ENCODE measurements at places on chromosomes 5 and 9. TPM values are rescaled to one million over a fixed set of nuclear protein-coding genes. Genes with fewer than 3 reads are reported as not detected.

- H3K27me3 ChIP-seq = no peaks in the 10 kb centered on the region
- peak; percentile 35 for DNase-seq
- H3K4me1 ChIP-seq = no peaks in the 10 kb centered on the region
Measured at GRCh38 chr9:6525326-6526045, 112.5 kb downstream of the UHRF2 start.

DNA sequence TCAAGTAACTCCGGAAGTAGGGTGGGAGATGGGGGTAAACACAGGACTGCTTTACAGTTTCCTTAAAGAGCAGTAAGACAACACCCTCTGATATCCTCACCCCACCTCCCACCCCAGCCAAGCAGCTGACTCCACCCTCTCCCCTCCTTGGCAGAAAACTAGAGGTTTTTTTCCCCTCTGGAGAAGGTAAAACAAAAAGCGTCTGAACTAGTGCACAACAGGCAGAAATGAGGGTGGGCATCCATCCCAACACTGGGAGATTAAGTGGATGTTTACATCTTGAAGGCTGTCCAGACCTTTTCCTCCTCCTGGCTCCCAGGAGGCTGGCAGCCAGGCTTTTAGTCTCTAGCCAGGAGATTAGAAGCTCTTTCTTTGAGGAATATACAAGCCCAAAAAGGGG is 13.9 kb upstream of the CTNNAL1 start:
- no peak overlapping the region for H3K4me3 ChIP-seq
- H3K27ac ChIP-seq = no peak overlapping the region
- peaks cover 15% of the 10 kb centered on the region for H3K36me3 ChIP-seq
- H3K27me3 ChIP-seq = no peaks in the 10 kb centered on the region
- H3K4me1 ChIP-seq = peaks cover 3% of the 10 kb centered on the region

GRCh38 chr5:168114444-168115017 is 176.9 kb upstream of the WWC1 start:
- H3K36me3 ChIP-seq = no peaks in the 10 kb centered on the region
- no peaks in the 10 kb centered on the region for H3K27me3 ChIP-seq
- H3K4me3 ChIP-seq = no peak overlapping the region
- peak; percentile 80 for DNase-seq
- no peaks in the 10 kb centered on the region for H3K4me1 ChIP-seq

GRCh38 chr9:114558027-114558675 is 29.4 kb upstream of the ATP6V1G1 start:
- H3K36me3 ChIP-seq = no peaks in the 10 kb centered on the region
- H3K4me3 ChIP-seq = no peak overlapping the region
- DNase-seq = no peak
- H3K27me3 ChIP-seq = no peaks in the 10 kb centered on the region
- H3K27ac ChIP-seq = no peak overlapping the region
- H3K4me1 ChIP-seq = no peaks in the 10 kb centered on the region

GRCh38 chr5:179149278-179149677 is 89.1 kb downstream of the ZNF354C start:
- no peak overlapping the region for H3K4me3 ChIP-seq
- no peaks in the 10 kb centered on the region for H3K36me3 ChIP-seq
- H3K27me3 ChIP-seq = no peaks in the 10 kb centered on the region
- DNase-seq = no peak
- no peak overlapping the region for H3K27ac ChIP-seq
- no peaks in the 10 kb centered on the region for H3K4me1 ChIP-seq

Gene SHOC1
- total RNA-seq = not detected

Gene TARS1
- total RNA-seq = 132 TPM

Data from Karpas-422 (cell line).